ENCODE measurements at places on chromosomes 2 and 18.

GRCh38 chr2:240024766-240025165 lies 376 bp downstream of the NDUFA10 start:
- no peak for DNase-seq

DNA sequence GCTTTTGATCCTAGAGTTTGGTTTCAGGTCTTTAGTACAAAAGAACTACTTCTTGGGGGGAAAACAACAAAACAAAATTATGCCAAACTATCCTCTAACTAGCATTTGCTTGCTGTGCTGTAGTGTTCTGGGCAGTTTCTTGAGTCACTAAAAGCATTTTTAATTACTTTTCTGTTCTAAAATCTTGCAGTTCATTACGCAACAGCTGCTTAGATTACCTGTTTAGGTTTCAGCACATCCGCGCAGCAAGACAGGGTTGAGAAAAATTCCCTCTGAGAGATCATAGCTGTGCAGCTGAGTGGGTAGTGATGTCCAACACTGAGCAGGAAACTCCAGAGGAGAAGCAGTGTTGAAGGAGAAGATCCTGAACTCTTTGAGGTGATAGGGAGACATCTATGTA lies 9.0 kb downstream of the DAW1 start:
- no peak for DNase-seq

- DNase-seq = no peak
These were observed 271.9 kb downstream of the GPD2 start for GRCh38 chr2:156708051-156708450.

GRCh38 chr2:207042841-207043240 lies 103.5 kb downstream of the CPO start:
- no peak for DNase-seq

- no peak for DNase-seq
These were observed at the start of gene APOB for GRCh38 chr2:21043744-21044532. APOB (minus strand) TSS chr2:21044073; CDS start chr2:21043945, 128 bp downstream.

DNA sequence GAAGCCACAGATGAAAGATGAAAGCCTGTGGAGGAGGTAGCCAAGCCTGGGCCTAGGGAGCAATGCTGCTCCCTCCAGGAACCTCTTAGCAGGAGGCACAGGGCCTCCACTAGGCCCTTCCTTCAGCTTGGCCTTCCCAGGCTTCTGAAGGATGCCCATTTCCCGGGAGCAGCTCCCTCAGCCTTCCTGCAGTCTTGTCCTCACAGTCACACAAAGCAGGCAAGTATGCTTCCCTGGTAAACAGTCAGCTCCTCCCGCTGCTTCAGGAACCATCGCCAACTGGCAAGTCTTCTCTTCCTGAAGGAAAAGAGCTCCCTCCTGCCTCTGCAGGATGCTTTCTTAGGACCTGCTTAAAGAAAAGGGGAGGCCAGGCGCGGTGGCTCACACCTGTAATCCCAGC lies 53.2 kb downstream of the SMAD7 start:
- no peak for DNase-seq

DNA sequence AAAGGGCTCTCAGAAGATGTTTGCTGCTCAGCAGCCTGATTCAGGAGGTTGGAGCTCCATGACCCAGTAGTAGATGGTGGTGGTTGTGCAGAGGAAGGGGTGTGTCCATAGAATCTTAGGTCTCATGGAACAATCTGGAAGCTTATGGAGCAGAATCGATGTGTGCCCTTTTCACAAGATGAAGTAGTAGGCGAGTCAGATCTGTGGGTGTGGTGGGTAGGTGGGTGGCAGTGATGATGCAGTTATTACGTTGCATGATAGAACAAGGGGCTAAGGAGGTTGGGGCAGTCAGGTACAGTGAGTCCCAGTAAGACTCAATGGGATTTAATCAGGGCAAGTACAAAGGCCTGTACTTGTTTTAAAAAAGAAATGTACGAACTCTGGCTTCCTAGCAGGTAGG lies 9.1 kb downstream of the TET3 start:
- no peak for DNase-seq

- no peak for DNase-seq
These were observed 35.4 kb downstream of the AAK1 start for GRCh38 chr2:69608109-69608508.

GRCh38 chr2:240136671-240137292 lies 677 bp upstream of the COPS9 start:
- DNase-seq = no peak

DNA sequence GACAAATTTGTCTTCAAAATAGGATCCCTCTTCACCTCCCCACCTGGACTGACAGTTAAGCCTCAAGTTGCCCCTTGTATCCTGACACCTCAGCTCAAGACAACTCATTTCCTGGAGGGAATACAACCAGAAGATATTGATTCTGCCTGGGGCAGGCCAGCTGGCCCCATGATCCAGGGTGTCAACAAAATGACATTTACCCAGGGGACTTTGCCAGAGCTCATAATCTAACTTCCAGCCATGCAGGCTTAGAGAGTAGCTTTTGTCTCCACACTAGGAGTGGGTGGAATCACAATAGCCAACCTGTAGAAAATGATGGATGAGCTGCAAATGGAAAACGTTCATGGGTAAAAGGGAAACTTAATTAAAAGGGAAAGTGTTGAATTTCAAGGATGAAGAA lies 220.1 kb upstream of the DPP10 start:
- DNase-seq = no peak

GRCh38 chr2:98479959-98480524 lies 35.4 kb downstream of the INPP4A start:
- DNase-seq = peak; percentile 63

DNA sequence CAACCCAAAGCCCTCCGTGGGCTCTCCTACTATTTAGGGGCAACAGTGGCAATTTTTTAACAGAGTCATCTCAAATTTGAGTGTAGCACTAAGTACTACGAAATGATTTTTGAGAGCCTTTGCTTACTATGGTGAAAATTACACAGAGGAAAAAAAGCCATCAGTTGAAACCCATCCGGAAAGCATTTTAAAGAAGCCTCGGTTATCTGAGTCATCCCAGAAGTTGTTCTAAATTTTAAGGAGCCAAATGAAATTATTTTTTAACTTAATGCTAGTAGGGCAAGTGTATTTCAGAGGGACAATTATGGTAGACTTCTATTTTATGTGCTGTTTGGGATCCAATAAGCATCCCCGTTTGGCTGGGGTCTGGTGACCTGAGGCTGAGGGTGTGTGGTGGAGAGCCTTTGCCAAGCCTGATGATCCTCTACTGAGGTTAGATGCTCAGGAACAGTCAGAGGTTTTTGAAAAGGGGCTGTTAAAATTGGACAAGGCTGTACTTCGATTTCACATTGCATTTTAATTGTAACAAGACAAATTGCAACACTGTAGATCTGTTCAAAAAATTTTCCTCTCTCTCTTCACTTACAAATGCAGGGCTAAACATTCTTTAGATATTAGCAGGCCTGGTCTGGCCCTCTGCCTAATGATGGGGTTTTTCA lies 47.0 kb downstream of the RAPGEF4 start:
- no peak for DNase-seq

GRCh38 chr2:172052000-172052983 lies 33.0 kb upstream of the DLX1 start:
- DNase-seq = no peak

- DNase-seq = no peak
These were observed 4.8 kb upstream of the IGFBP5 start for GRCh38 chr2:216700088-216700567.

- no peak for DNase-seq
These were observed 295.1 kb downstream of the GALR1 start for GRCh38 chr18:77544792-77545191.

DNA sequence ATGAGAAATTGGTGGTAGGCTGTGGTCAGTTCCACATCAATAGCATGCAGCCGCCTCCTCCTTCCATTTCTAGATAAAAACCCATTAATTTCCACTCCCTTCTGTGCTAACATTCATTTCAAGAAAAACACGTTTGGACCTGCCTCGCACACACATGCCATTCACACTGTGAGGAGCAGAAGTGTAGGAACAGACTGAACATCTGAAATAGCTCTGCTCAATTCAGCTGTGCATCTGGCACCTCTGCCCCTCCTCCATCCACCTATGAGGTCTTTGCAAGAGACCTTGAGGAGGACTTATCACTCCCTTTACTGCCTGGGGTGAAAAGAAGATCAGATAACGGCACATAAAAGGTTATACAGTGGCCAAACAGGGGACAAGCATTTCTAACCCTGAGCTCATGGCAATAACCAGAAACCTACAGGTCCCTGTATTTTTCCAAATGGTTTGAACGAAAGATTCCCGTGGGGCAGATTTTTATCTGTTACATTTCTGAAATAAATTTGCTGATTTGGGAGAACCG lies 30.8 kb upstream of the LRP2 start:
- DNase-seq = no peak

GRCh38 chr18:8368512-8369217 lies 240.6 kb upstream of the RAB12 start:
- DNase-seq = no peak

DNA sequence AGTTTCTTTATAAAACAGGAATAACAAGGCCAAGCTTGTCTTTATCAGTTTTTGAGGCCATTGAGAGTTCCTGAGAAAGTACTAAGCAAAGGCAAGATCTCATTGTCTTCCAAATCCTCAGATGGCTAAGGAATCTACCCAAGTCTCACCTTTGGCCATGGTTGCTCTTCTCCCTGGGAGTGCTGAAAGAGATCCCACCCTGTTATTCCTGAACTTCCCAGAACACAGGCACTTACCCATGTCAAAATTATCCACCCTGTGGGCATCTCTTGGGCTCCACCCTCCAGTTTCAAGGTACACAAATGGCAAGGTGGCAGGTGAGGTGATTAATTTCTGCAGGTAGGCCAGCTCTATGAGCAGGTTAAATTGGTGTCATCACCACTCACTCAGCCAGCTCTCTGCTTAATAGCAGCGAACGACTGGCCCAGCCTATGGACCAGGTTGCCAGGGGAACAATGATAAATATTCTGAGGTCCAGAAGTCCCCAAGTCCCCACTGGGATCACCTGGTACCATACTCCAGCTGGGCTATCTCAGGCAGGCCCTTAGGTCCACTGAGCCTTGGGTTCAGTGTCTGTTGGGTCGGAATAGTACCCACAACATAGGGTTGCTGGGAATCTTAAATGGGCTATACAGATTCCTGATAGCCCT lies 2.3 kb upstream of the SPRED2 start:
- no peak for DNase-seq

- no peak for DNase-seq
These were observed 43.7 kb downstream of the POU3F3 start for GRCh38 chr2:104897515-104898184.

DNA sequence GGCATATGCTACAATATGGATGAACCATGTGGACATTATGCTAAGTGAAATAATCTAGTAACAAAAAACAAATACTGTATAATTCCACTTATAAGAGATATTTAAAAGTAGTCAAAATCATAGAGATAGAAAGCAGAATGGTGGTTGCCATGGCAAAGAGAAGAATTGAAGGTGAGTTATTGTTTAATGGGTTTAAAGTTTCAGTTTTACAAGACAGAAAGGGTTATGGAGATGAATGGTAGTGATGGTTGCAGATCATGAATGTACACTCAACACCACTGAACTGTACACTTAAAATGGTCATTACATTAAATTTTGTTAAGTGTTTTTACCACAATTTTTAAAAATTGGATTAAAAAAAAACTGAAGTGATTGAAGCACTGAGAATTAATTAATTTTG lies 298.2 kb upstream of the ZC3H15 start:
- no peak for DNase-seq

DNA sequence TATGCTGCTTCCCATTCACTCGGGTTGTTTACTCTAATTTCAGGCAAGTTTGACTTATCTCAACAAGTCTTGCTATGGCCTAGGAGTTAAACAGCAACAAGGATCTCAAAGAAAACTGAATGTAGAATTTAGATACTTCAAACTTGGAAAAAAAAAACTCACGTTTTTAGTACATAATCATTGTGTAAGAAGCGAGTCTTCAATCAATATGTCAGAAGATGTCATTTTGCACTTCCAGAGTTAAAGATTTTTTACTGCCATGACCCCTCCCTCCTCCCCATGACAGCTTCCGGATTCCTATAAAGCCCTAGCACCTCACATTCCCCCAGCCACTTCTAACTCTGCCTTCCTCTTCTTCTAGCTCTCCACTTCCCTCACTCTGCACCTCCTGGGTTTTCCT lies 133.4 kb downstream of the SS18 start:
- DNase-seq = no peak

DNA sequence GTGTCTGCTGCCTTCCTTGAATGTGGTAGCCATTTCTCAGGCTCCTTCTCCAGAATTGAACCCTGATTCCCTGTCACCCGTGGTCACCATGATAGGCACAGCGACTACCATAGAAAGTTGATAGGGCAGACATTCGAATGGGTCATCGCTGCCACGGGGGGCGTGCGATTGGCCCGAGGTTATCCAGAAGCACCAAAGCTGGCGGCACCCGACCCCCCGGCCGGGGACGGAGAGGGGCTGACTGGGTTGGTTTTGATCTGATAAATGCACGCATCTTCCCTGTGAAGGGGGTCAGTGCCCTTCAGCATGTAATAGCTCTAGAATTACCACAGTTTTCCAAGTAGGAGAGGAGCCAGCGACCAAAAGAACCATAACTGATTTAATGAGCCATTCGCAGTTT lies 94.0 kb upstream of the ANKRD30BL start:
- no peak for DNase-seq

DNA sequence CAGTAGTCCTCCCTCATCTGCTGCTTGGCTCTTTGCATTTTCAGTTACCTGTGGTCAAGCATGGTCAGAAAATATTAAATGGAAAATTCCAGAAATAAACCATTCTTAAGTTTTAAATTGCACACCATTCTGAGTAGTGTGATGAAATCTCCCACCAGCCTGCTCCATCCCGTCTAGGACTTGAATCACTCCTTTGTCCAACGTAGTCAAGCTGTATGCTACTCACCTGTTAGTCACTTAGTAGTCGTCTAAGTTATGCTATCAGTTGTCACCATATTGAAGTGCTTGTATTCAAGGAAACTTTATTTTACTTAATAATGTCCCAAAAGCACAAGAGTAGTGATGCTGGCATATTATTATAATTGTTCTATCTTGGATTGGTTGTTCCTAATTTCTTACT lies 172.5 kb downstream of the FIGN start:
- DNase-seq = no peak

DNA sequence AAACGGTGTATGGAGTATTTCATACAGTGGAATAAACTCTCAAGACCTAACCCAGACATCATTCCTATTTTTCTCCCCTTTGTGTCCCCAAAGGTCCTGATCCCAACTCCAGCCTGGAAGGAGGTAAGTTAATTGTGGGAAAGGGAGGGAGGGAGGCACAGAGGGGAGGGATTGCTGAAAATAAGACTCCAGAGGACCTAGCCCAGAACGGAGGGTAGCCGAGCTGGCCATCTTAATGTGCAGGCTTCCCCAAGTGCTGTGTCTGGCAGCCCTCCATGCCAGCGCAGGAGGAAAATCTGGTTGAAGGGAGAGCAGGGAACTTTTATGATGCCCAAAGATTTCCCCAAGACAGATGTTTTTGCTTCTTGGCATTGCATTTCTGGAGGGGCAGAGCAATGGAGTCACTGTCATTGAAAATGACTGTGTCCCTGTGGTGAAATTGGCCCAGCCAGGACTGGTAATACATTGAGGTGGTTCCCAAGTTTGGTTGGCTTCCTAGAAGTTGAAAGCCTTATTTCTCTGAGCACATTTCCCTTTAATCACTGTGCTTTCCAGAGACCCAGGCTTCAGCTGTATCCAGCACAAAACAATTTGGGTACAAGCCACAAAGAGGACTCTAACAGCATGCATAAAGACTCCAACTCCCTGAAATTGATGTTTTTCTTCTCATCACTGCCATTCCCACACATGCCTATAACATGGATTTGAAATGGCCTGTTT lies 202.7 kb downstream of the AGPS start:
- no peak for DNase-seq

GRCh38 chr18:8974696-8975095 lies 127.8 kb upstream of the NDUFV2 start:
- DNase-seq = no peak

GRCh38 chr2:161041356-161041755 lies 118.9 kb upstream of the TANK start:
- DNase-seq = no peak

GRCh38 chr18:448116-448790 lies 52.2 kb downstream of the COLEC12 start:
- DNase-seq = no peak

Measured in stimulated activated CD8-positive, alpha-beta memory T cell treated with anti-CD3 and anti-CD28 coated beads, Interleukin-7, amount 100 ng/mL, for 48 hours (primary cell).